ENCODE measurements at places on chromosomes 16 and 17.
A peak's percentile ranks its signal among the peaks of the same experiment; 100 is the strongest.

GRCh38 chr17:21686165-21687015 lies 5.9 kb upstream of the KCNJ18 start:
- DNase-seq, result no peak

DNA sequence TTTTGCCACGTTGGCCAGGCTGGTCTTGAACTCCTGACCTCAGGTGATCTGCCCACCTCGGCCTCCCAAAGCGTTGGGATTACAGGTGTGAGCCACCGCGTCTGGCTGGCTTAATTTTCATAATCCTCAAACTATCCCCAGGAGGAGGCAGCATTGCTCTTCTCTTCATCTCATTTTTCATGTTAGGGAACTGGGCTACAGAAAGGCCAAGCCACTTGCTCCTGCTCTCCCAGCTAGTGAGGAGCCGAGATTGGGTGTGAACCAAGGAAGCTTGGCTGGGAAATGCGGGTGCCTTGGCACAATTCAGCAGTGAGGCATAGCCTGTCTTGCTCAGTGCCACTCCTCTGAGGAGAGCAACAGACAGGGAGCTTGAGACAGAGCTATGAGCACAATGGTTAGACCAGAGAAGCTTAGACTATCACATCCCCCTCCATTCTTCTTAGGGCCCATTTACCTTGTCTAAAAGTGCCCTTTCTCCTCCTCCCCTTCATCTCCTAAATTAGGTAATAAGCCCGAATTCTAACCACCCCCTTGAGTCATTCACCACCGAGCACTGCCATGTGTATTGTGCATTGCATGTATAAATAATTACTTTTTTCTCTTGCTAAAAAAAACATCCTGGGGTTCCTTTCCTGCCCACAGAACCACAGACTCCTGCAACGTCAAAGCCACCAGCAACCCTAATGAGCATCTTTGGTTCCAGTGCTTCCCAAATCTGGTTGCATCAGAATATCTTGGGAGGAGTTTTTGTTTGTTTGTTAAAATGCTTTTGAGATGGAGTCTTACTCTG lies 20.0 kb upstream of the KIF19 start:
- no peak for DNase-seq

DNA sequence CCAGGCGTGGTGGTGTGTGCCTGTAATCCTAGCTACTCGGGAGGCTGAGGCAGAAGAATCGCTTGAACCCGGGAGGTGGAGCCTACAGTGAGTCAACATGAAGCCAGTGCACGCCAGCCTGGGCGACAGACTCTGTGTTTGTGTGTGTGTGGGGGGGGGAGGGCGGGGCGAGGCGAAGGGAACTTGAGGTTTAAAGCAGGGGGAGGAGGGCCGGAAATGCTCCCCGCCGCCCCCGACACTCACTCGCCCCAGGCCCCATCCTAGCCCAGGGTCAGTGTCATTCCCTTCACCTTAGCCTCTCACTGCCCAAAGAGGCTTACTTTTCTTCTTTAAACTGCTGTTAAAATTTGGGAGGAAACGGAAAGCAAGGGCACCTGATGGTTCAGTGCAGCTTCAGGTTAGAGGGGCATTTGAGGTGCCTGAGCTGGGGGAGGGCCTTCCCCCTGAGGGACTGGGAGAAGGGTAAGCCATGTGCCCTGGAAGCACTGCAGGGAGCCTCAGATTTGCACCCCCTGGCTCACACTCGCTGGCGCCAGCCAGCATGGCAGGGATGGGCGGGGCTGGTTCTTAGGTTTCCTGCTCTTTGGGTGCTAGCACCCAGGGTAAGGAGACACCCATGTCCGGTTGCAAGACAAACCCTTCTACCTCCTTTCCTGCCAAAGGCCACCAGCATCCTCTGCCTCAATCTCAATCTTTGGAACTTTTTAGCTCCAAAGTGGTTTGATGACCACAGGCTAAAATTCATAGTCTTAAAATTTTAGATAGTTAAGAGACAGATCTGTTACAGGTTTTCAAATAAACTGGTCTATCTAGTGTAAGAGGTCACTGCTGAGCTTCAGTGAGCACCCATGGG lies 2.2 kb upstream of the LIMD2 start:
- DNase-seq, result peak; percentile 68

- no peak for DNase-seq
Observed at GRCh38 chr17:66580184-66580955, 254.5 kb upstream of the CACNG5 start.

DNA sequence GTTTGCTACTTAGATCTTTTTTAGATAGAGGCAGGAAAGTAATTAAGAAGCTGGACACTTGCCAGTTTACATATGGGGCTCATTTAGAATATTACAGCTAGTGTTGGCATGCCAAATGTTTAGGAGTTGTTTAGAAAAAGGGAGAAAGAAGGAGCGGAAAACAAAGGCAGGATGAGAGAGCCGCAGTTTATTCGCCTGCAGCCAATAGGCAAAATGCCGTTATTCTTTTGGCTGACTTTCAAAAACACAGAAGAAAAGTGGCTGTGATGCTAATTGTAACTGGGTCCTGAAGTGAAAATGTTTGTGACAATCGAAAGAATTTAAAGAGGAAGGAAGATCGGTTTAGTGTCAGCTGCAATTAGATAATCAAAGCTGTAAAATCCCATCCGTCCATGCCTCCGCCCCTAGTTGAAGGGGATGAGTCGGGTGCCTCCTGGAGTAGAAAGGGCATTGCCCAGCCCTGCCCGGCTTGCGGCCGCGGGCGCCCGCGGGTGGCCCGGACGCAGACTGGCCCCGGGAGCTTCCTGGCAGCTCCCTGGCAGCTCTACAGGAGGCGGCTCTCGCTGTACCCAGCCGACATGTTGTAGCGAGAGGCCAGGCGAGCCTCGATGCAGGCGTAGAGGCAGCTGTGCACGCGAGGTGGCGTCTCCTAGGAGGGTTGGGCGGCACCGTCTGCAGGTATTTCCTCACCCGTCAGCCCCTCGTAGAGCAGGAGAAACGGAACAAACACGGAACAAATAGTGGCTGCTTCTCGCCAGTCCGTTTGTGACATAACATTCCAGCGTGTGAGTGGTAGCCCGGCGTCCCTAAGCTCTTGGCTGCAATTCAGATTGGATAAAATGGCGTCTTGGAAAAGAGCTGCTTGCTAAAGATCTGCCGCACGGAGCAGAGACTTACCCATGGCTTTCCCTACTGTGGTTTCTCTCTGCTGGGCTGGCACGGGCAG lies 82.2 kb downstream of the TNRC6C start:
- DNase-seq, result no peak

DNA sequence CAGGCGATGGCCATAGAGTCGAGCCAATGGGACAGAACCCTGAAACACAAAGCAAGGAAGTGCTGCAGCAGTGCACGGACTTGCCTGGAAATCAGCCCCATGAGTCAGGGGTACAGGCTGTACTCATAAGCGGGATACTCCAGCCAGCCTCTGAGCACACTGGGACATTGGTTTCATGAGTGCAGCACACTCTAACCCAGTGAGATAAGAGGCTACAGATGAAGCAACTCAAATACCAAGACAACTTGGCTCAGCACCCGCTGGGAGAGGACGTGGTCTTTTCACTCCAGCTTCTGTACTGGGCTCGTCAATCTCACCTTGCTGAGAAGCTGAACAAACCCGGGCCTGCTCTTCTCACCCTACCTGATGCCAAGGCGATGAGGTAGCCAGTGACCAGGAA lies 98.2 kb downstream of the AXIN2 start:
- DNase-seq, result no peak

DNA sequence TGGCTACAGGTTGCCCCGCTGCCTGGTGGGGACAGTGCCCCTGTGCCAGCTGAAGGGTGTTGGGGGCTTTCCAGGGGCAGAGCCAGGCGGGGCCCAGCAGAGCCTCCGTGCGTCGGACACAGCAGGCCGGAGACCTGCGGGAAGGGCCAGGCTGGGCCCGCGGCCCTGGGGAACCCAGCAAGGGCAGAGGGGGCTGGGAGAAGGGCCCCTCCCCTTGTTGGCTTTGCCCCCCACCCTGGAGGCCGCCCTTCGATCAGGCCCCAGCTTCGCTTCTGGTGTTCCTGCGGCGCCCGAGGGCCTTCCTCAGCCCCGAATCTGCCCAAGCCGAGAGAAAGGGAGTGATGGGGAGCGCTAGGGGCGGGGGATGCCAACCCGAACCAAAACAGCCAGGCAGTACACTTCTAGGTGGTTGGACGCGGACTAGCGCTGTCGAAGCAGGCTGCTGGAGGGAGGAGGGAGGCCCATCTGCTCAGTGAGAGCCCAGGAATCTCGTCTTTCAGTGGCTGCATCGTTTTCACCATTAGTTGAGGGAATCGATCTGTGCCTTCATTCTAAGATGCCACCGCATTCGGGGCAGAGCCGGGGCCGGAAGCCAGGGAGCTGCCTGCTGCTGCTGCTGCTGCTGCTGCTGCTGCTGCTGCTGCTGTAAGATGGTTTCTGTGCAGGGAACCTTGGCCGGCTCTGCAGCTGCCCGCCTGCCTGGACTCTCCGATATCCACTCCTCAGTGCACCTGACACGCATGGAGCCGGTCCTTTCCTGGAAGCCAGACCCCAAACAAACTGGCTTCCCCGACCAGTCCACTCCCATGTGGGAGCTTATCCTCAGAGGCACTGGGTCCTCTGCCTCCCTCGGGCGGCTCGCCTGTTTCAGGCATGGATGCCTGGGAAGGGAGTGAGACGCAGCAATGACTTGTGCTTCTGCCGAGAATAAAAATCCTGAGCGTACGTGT lies 1.7 kb downstream of the JPH3 start:
- no peak for DNase-seq

DNA sequence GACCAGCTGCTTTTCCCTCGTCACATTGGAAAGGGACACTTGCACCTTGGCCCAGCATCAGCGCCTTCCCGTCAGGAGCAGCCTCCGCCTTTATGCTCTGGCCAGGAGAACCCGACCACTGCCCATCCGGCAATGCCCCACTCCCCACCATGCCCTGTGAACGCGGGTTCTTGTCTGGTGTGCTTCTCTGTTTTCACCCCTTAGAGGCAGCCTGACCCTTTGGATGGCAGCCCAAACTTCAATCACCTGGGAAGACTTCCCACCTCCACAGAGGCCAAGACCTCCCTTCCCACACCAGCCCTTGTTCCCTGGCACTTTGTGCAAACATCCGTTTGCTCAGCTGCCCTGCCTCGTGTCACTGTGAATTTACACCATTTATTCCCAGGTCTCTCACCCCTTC lies 87.0 kb downstream of the DNAH17 start:
- DNase-seq, result no peak

- no peak for DNase-seq
Observed at GRCh38 chr17:4116516-4116915, 26.3 kb downstream of the ZZEF1 start.

GRCh38 chr17:74943808-74944522 lies 8.3 kb downstream of the OTOP3 start:
- DNase-seq, result no peak

GRCh38 chr16:14307059-14307526 lies 236.0 kb downstream of the MRTFB start:
- DNase-seq, result no peak

- DNase-seq, result no peak
Observed at GRCh38 chr17:43018008-43018853, 4.0 kb downstream of the VAT1 start.

- DNase-seq, result peak; percentile 19
Observed at GRCh38 chr17:75238684-75239191, 22.7 kb downstream of the GGA3 start.

- DNase-seq, result no peak
Observed at GRCh38 chr16:26963109-26963508, 103.6 kb upstream of the C16orf82 start.

DNA sequence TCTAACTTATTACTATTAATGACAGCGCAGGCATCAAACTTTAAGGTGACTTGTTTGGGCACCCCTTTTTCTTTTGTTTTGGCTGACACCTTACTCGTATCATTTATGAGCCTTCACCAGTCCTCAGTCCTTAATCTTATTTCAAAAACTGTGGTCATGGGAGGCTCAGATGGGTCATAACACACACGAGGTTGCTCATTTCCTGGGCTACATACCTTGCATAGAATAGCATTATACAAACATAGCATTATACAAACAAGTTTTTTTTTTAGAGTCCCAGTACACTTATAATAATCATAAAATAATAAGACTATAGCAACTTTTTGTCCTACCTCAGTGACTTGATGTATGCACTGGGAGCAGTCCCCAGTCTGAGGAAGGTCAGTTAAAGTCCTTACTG lies 11.2 kb upstream of the ACSF2 start:
- DNase-seq, result no peak

GRCh38 chr17:34486761-34487160 lies 92.6 kb upstream of the TMEM132E start:
- DNase-seq, result no peak

- no peak for DNase-seq
Observed at GRCh38 chr16:23562505-23562904, 5.0 kb downstream of the UBFD1 start.

DNA sequence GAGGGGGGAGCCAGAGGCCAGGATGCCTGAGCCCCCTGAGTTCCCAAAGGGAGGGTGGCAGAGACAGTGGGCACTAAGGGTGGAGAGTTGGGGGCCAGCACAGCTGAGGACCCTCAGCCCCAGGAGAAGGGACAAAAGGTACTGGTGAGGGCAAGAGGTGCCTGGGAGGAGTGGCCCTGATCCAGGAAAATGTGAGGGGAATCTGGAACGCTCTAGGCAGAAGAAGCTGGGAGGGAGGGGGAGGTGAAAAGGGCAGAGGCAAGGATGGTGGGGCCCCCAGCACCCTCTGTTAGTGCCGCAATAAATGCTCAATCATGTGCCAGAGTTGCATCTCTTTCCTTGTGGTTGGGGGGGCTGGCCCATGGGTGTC lies 1.1 kb downstream of the TCAP start:
- DNase-seq, result no peak

DNA sequence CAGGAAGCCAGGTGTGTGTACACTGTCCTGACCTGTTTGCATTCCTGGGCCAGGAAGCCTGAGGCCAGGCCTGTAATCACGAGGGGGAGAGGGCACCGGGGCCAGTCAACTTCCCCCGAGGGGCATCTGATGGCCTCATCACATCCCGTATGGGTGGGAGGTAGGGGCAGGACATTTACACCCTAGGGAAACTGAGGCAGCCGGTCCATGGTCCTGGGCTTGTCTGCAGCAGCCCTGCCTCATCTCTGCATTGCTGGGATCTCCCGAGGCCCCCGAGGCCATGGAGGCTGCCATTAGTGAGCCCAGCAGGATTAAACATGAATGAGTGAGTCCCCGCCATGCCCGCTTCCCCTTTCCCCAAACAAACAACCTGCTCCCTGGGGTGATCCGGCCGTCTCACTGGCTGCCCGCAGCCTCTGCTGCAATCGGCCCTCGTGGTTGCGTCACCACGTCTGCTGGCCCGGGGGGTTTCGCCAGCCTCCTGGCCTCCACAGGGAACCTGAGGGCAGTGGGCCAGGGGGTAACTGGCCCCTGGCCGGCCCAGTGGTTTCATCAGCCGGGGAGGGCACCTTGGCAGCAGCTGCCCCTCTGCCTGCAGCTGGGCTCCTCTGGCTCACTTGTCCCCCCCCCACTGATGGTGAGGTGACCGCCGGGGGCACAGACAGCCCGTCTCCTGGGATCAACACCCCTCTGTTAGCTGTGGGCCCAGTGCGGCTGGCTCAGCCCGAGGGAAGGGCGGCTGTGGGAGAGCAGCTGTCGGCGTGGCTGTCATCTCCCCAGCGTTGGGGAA lies 88.3 kb upstream of the GSE1 start:
- no peak for DNase-seq

- no peak for DNase-seq
Observed at GRCh38 chr16:17301593-17302135, 169.1 kb downstream of the XYLT1 start.

Data from activated CD4-positive, CD25-positive, alpha-beta regulatory T cell (primary cell).